ENCODE measurements at places on chromosomes 3 and 15.

- no peak for DNase-seq
Observed at GRCh38 chr15:88832820-88833730, 29.8 kb downstream of the ACAN start.

- no peak for DNase-seq
Observed at GRCh38 chr3:64055076-64055475, 31.8 kb upstream of the PSMD6 start.

DNA sequence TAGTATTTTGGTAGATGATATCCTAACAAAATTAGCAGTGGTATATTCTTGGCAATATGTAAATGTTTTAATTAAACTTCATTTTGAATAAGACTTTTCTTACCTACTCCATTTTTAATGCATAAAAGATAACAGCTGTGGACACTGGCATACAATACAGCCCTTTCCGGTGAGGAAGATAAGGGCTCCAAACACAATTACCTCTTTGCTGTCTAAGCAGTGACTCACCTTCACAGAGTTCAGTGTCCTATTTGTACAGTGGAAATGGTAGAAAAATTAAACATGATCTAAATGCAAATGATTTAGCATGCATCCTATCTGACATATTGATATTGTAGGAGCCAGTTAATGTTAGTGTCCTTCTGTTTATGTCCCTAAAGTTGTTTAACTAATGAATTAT, 969.4 kb downstream of the PLOD2 start:
- DNase-seq, result no peak

DNA sequence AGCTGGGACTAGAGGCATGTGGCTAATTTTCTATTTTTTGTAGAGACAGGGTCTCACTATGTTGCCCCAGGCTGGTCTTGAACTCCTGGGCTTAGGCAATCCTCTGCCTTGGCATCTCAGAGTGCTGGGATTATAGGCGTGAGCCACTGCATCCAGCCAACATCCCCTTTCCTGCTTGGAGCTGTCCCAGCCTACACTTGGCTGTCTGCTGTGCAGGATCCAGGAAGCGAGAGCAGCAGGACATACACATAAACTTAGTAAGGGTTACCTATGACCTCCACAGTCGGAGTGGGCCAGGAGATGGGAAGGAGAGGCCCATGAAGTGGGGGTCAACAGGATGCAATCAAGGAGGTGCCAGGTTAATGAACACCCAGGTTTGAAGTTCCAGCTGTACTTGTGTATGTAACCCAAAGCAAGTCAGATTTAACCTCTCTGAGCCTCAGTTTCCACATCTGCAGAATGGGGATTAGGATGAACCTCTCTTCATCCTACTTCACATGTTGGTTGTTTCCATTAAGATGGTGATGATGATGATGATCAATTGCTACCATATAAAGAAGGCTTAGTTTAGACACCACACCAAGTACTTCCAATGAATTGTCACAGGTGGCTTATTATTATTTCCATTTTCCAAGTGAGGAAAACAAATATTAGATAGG, 69.5 kb upstream of the OXTR start:
- no peak for DNase-seq

- DNase-seq, result no peak
Observed at GRCh38 chr15:76431971-76432370, 95.4 kb downstream of the ISL2 start.

- DNase-seq, result no peak
Observed at GRCh38 chr15:98731712-98732450, 83.5 kb downstream of the IGF1R start.

GRCh38 chr15:39796601-39797000, 14.0 kb upstream of the FSIP1 start:
- no peak for DNase-seq
